ENCODE measurements at places on chromosomes 5 and 9.

DNA sequence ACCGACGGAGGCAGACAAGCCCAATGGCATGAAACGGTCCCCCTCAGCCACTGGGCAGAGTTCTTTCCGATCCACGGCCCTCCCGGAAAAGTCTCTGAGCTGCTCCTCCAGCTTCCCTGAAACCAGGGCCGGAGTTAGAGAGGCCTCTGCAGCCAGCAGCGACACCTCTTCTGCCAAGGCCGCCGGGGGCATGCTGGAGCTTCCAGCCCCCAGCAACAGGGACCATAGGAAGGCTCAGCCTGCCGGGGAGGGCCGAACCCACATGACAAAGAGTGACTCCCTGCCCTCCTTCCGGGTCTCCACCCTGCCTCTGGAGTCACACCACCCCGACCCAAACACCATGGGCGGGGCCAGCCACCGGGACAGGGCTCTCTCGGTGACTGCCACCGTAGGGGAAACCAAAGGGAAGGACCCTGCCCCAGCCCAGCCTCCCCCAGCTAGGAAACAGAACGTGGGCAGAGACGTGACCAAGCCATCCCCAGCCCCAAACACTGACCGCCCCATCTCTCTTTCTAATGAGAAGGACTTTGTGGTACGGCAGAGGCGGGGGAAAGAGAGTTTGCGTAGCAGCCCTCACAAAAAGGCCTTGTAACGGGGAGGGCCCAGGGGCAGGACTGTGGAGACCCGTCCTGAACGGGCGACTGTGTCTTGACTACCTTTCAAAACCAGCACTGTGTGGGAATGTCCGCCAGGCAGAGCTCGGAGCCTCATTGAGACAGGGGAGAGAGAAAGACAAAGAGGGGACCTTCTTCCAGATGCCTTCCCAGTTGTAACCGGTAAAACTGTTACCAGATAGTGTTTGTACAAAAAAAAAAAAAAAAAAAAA is 29.9 kb downstream of the CD180 start:
- peak; percentile 92 for DNase-seq

- no peak for DNase-seq
Measured at GRCh38 chr5:38029397-38030065, 189.7 kb upstream of the GDNF start.

DNA sequence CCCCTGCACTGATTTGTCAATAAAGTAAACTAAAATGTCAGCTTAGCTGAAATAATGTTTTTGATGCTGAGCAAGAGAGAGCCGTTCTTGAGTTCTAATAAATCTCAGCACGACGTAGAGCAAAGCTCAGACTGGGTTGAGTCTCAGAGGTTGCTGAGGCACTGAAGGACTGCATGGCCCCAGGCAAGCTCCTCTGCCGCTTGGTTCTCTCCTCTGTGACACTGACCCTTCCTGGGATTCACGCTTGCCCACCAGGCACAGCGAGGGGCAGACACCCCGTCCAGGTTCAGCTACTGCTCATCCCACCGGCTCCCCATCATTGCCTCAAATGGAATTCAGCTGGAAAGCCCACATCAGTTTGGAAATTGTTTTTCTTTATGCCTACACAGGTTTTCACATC is 129.8 kb downstream of the IRX2 start:
- DNase-seq = no peak

- DNase-seq = no peak
Measured at GRCh38 chr5:72458407-72458806, 48.8 kb downstream of the ZNF366 start.

- DNase-seq = no peak
Measured at GRCh38 chr5:149200355-149200754, 59.1 kb downstream of the ABLIM3 start.

DNA sequence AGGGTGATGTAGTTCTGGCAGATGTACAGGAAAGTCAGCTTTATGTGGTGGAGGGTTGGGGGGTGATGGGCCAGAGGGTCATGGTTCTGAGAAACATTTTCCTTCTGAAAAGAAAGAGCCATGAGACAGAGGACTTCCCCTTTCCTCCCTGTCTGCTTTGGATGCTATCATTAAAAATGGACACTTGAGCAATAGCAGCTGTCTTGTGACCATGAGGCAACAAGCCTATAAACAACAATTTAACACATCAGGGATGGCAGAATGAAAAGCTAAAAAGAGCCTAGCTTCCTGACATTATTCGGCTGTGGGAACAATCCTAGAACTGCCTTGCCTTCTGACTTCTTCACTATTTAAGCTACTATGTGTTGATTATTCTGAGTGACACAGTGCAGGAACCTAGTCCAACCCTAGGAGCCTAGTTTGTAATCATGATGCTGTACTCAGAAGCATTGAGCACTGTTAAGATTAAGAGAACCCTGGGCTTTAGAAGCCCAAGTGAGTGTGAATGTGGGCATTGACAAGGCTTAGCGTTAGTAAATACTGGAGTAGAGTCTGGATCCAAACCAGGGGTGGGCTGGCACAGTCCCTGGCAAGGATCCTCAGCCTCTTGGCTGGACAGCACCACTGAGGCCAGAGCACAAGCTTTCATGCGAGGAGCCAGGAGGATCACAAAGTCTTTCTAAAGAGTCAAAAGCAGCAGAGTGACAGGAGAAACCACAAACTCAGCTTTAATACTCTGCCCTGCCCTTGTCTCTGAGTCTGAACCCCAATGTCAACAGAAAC is 178.5 kb upstream of the EGFLAM start:
- peak; percentile 51 for DNase-seq

DNA sequence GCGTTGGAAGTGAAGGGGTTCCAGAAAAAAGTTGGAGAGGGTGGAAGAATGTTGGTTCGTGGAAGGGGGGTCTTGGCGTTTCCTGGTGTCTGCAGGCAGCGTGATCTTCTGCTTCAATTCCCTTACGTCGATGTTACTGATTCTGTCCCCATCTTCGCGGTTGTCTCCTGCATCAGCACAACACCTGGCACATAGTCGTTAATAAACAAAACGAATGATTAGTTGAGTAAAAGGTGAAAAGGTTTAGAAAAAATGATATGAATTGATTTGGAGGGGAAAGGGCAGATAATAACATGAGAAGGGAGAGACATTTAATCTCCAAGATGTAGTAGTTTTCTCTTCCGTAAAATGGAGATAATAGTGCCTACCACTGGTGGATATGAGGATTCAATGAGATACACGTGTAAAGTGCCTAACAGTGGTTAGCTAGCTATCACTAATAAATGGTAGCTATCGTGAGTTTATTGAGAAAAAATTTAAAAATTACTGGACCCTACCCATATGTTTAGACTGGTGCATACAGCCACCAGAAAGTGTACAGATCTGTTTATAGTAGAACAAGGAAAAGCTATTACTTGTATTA is 556 bp downstream of the MTREX start:
- peak; percentile 13 for DNase-seq

- DNase-seq = no peak
Measured at GRCh38 chr5:158121678-158122077, 262.7 kb upstream of the CLINT1 start.

GRCh38 chr9:113715086-113715485 is 161.0 kb upstream of the ZNF618 start:
- no peak for DNase-seq

DNA sequence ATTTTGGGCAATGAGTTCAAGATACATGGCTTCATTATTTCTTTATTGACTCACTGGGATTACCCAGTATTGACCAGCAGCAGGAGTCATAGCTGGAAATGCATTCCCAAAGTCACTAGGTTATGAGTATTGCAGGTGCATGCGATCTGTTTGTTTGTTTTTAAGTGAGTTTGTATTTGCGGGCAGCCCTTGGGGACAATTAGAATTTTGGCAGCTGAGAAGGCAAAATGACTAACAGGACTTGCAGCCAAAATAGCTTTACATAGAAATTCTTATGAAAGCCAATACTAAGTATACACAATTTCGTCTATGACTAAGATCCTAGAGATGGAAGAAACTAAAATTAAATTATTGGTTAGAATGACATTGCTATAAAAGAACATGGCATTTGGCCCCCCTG is 18.1 kb upstream of the RGMB start:
- DNase-seq = no peak

DNA sequence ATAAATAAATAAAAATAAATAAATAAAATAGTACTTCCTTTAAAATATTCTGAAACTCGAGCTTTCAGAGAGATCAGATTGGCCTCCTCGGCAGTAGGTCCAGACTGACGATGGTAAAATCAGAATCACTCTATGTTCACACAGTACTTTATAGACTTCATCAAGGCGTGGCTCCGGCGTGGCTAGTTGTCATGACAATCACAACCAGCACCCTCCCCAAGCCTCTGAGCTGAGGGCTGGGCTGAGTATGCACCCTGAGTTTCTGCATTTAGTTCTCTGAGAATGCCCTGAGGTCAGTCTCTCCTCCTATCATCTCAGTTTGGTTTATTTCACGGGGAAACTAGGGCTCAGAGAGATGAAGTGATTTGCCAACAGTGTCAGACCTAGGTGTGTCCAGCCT is 43.3 kb upstream of the BARHL1 start:
- no peak for DNase-seq

DNA sequence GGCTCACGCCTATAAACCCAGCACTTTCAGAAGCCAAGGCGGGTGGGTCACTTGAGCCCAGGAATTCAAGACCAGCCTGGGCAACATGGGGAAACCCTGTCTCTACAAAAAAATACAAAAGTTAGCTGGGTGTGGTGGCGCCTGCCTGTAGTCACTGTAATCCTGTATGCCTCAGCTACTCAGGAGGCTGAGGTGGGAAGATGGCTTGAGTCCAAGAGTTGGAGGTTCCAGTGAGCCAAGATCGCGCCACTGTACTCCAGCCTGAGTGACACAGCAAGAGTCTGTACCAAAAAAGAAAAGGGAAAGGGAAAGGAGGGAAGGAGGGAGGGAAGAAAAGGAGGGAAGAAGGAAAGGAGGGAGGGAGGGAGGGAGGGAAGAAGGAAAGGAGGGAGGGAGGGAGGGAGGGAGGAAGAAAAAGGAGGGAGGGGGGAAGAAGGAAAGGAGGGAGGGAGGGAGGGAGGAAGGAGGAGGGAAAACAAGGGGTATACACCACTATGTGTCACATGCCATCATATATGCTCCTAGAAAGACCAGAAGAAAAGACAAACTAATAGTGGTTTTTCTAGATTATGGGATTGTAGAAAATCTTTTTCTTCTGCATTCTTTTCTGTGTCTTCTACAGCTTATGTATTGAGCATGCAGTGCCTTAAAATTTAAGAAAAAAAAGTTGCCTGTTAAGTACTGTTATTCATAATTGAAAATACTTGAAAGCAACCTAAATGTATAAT is 240.1 kb downstream of the DENND1A start:
- DNase-seq = no peak

DNA sequence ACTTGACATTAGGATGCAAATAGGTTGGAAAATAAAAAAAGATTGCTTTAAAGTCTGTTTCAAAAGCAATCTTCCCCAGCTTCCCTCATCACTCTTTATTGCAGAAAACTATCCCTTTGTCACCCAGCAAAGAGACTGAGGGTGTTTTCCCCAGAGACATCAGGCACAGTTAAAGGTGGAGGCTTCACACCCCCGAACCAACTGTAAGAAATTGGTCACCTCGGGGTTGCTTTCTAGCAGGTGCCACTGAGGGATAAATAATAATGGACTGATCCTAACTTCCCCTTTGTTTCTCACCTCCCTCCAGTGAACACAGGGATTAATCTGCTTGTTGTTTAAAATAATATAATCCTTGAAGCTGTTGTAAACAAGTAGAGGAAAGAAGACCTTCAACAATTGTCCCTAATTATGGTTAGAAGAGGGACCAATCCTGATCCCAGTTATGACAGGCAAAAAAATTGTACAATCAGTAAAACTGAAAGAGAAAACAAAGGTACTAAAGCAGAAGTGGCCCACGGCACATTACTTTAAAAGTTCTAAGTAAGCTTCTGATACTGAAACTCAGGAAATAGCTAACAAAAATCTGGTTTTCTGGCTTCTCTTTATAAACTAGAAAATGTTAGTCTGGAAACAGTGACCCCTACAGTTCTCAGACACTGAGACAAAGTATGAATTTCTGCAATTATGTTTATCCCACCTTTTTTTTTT is 6.6 kb upstream of the PCSK1 start:
- peak; percentile 18 for DNase-seq

- no peak for DNase-seq
Measured at GRCh38 chr9:82882748-82883147, 180.2 kb downstream of the RASEF start.

DNA sequence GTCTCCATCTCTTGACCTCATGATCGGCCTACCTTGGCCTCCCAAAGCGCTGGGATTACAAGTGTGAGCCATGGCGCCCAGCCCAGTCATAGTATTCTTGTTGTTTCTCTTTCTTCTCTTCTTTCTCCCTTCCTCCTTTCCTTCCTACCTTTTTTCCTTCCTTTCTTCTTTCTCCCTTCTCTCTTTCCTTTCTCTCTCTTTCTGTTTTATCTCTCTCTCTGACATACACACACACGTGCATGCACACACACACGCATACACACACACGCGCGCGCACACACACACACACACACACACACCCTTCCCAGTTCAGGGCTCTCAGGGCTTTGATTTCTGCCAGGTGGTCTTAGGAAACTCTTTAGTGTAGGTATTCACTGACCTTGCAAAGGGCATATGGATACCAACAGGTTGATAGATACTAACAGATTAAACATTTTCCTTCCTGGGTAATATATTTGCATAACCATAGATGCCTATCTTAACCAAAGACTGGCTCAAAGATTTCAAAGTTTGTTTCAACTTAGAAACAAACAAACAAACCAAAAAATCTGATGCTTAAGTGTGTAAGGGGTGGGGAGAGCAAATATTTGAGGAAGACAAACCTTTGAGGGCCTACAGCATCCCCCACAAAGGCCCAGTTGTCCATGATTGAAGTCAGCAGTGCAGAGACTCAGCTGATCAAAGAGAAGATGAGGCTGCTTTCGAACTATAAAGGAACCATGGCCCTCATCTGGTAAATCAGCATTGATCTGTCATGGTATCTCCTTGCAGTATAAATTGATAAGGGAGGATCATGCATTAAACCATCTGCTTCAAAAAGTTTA is 288.2 kb upstream of the SEMA6A start:
- DNase-seq = no peak

- no peak for DNase-seq
Measured at GRCh38 chr5:31901807-31902530, 263.0 kb downstream of the PDZD2 start.

DNA sequence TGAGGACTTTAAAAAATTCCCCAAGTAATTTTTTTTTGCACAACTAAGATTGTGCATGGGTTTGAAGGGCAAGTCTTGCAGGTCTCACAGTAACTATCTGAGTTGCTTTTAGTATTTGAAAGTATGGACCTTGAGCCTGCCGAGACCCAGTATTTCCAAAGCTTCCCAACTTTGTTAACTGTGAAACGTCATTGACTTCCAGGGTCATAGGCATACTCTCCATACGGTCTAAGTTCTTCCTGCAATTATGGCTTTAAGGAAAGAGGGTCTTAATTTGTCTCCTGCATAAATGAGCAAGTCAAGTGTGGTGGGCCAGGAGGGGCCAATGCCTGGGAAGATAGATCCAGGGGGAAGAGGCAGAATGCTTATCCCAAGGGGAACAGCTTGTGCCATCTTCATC is 24.0 kb upstream of the EPB41L4B start:
- no peak for DNase-seq

GRCh38 chr9:127527560-127528268 is 76.4 kb downstream of the LRSAM1 start:
- DNase-seq = no peak
